ENCODE measurements at places on chromosomes 4 and X. TPM values are rescaled to one million over a fixed set of nuclear protein-coding genes. Genes with fewer than 3 reads are reported as not detected.
A peak's percentile ranks its signal among the peaks of the same experiment; 100 is the strongest.

The JADE3 gene
- total RNA-seq: 19.2 TPM

The ZNF275 gene
- 9.8 TPM for total RNA-seq

The CTSO gene
- 1.3 TPM for total RNA-seq

The UGT2B10 gene
- total RNA-seq: 0.17 TPM

The F8A2 gene
- not detected for total RNA-seq

The SPACA5B gene
- total RNA-seq: not detected

GRCh38 chr4:185589067-185589836, 53.9 kb upstream of the PDLIM3 start:
- no peaks in the 10 kb centered on the region for H3K36me3 ChIP-seq
- no peak overlapping the region for H3K4me3 ChIP-seq
- no peak for DNase-seq
- H3K27ac ChIP-seq: no peak overlapping the region
- H3K27me3 ChIP-seq: peaks cover 40% of the 10 kb centered on the region

- H3K27me3 ChIP-seq: no peaks in the 10 kb centered on the region
- no peak overlapping the region for H3K27ac ChIP-seq
- H3K4me1 ChIP-seq: no peaks in the 10 kb centered on the region
- H3K36me3 ChIP-seq: no peaks in the 10 kb centered on the region
- DNase-seq: no peak
These were observed 40.9 kb upstream of the MAP3K15 start for GRCh38 chrX:19556202-19556601.

DNA sequence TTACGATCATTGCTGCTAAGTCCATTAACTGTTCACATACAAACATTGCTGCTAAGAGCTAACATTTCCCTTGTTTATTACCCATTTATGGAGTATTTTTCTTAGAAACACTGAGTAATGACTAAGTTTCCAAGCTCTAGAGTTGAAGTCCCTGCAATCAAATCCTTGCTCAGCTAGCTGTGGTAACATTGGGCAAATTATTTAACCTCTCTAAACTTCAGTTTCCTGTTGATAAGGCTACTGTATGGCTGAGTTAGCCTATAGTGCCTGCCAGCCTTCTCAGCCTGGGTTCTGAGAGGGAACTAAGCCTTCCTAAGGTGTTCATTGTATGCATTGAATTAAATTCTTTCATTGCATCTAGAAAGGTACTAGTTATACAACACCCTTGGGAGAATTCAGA, 15.2 kb upstream of the SCOC start:
- H3K4me3 ChIP-seq: no peak overlapping the region
- DNase-seq: no peak
- H3K27ac ChIP-seq: no peak overlapping the region
- no peaks in the 10 kb centered on the region for H3K4me1 ChIP-seq
- no peaks in the 10 kb centered on the region for H3K27me3 ChIP-seq

- DNase-seq: no peak
- no peaks in the 10 kb centered on the region for H3K27me3 ChIP-seq
- H3K4me1 ChIP-seq: no peaks in the 10 kb centered on the region
- 0 out of 2 replicates have a peak, but pooled peaks cover 4% of the 10 kb centered on the region for H3K36me3 ChIP-seq
- no peak overlapping the region for H3K4me3 ChIP-seq
These were observed 22.2 kb downstream of the CENPC start for GRCh38 chr4:67522851-67523671.

DNA sequence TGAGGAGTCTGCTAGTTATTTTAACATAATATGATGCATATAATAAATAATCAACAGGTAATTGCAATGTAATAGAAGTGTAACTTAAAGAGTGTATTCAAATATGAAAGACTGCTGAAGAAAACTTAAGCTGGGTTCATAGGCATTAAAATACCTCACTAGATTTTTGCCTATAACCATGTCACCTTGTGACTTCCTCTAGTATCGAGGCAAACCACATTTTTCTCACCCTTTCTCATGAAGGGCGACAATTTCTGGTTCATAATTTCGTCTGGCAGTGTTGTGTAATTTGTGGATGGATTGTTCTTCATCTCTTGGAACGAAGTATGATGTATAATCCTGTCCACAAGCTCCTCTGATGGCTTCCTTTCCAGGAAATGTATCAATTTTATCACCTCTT, 16.0 kb downstream of the SULT1E1 start:
- no peaks in the 10 kb centered on the region for H3K36me3 ChIP-seq
- H3K27me3 ChIP-seq: no peaks in the 10 kb centered on the region
- no peak for DNase-seq
- H3K4me3 ChIP-seq: no peak overlapping the region

DNA sequence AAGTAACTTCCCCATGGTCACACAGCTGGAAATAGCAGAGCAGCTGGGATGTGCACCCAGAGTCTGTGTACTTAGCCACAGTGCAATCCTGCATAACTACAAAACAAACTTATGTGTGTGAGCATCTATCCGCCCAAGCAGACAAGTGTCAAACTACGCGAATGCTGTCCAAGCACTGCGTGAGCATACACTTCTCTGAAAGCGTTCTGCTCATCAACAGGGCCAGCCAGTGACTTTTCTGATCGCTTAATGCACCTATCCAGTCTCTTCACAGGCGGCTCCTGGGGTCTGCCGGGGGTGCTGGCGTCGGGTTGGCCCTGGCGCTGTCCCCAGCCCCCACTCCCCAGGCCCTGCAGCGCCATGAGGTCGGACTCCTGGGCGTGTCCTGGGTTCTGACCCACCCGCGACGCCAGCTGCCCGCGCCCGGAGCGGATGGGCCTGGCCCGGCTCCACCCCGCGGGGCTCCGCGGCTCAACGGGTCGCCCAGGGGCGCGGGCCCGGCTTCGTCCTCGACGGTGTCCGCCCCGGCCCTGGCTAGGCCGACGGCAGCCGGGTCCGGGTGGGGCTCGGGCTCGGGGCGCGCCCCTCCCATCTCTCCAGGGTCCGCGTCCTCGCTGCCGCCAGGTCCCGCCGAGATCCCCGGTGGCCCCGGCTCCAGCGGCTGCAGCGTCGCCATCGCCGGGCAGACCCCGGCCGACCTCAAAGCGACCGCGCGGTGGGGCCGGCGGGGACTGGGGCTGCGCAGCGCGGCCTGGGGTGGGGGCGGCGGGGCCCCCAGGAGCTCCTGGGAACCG, 1.3 kb upstream of the ZNF141 start:
- H3K4me3 ChIP-seq: peak overlapping the region; percentile 99
- H3K27ac ChIP-seq: no peak overlapping the region
- DNase-seq: peak; percentile 27

DNA sequence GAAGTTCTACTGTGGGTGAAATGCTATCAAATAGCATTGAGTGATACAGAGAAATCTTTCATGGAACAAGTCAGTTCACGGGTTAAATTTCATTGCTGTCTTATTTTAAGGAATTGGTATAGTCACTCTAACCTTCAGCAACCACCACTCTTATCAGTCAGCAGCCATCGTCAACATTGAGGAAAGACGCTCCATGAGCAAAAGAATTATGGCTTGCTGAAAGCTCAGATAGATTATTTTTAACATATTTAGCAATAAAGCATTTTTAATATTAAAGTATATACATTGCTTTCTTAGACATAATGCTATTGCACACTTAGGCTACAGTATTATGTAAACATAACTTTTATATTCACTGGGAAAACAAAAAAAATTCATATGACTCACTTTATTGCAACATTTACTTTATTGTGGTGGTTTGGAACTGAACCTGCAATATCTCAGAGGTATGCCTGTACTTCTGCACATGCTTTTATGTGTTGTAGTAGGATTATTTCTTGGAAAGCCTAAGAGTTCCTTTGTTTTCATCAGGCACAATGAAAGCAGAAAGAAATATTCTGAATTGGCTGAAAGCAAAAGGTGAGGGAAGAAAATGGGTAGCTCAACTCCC, 586.7 kb downstream of the GBA3 start:
- H3K27ac ChIP-seq: no peak overlapping the region
- no peaks in the 10 kb centered on the region for H3K4me1 ChIP-seq
- no peaks in the 10 kb centered on the region for H3K27me3 ChIP-seq
- DNase-seq: no peak
- no peak overlapping the region for H3K4me3 ChIP-seq

- no peak overlapping the region for H3K4me3 ChIP-seq
- H3K4me1 ChIP-seq: 0 out of 2 replicates have a peak, but pooled peaks cover 2% of the 10 kb centered on the region
- H3K36me3 ChIP-seq: no peaks in the 10 kb centered on the region
- H3K27ac ChIP-seq: no peak overlapping the region
These were observed 37.1 kb downstream of the VEGFC start for GRCh38 chr4:176755613-176756012.

- H3K4me1 ChIP-seq: peaks cover 21% of the 10 kb centered on the region
- no peak overlapping the region for H3K27ac ChIP-seq
- no peaks in the 10 kb centered on the region for H3K27me3 ChIP-seq
These were observed 88.8 kb upstream of the HPRT1 start for GRCh38 chrX:134371133-134371532.

DNA sequence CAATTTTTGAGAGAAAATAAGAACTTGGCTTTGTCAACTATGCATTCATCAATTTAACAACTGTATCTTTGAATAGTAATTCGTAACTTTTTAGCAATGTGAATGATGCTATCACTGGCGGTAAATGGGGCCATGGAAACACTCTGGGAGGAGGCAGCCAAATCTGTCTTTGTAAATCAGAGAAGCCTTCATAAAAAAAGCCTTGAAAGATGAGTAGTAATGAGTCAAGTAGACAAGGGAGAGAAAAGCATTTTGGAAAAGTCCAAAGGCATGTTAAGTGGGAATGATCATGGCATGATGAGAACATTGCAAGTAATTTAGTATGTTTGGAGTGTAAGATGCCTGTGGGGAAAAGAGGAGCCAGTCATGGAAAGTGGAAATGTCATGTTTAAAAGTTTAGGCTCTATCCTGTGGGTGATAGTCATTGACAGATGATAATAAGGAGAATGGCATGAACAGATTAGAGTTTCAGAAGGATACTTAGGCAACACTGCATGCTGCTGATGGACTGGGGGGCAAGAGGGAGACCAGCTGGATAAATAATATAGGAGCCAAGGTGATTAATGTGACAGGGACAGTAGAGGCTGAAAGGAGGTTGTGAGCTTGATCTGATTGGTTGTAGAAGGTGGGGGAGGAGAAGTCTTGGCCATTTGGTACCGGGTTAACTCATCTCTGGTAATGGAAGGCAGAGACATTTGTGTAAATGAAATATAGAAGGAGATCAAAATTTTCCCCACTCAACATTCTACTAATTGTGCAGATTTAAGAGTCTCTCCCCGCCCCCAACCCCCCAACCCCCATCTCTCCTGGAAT, 16.3 kb downstream of the SPRY1 start:
- H3K4me3 ChIP-seq: no peak overlapping the region
- peak overlapping the region; percentile 4 for H3K27ac ChIP-seq
- H3K36me3 ChIP-seq: no peaks in the 10 kb centered on the region
- H3K4me1 ChIP-seq: peaks cover 50% of the 10 kb centered on the region
- DNase-seq: no peak

- H3K27ac ChIP-seq: no peak overlapping the region
- H3K36me3 ChIP-seq: no peaks in the 10 kb centered on the region
- no peak overlapping the region for H3K4me3 ChIP-seq
- no peaks in the 10 kb centered on the region for H3K27me3 ChIP-seq
- no peak for DNase-seq
These were observed 184.0 kb downstream of the BMPR1B start for GRCh38 chr4:94941706-94942105.

- DNase-seq: no peak
- H3K4me1 ChIP-seq: peaks cover 10% of the 10 kb centered on the region
- no peaks in the 10 kb centered on the region for H3K36me3 ChIP-seq
These were observed 309.9 kb downstream of the ARAP2 start for GRCh38 chr4:35934320-35934981.
